Activated T-helper 1 cell treated with anti-CD3 and anti-CD28 coated beads, Interleukin-2, amount 50 U/mL, for 16 hours (primary cell): ENCODE measurements at places on chromosomes 11 and 22.

GRCh38 chr22:21697880-21698279 is 32.1 kb downstream of the PPIL2 start:
- no peak for DNase-seq

- no peak for DNase-seq
Measured at GRCh38 chr22:44004104-44004460, 20.0 kb upstream of the PARVB start.

DNA sequence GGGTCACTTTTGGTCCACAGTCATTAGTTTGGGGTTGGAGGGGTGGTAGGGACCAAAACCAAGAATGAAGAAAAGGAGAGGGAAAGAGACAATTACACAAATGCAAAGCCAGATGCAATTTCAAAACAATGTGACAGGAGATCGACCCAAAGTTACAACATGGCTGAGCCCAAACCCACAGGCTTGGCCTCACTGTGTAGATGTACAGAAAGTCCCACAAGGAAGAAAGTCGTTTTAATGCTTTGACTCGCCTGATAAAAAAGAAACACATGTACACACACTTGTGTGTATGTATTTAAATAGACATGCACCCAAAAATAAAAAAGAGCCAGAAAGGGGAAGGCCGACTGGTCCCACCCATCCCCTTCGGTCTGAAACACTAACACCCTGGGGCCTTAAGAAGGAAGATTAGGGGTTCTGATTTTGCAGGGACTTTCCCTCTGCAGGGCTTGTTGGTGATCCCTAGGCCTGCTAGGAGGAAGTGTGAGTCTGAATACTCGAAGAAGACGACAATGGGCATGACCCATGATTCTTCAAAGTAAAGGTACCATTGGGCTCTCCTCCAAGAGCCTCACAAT is 104.1 kb downstream of the ETS1 start:
- no peak for DNase-seq

GRCh38 chr11:8250434-8250833 is 13.2 kb downstream of the LMO1 start:
- no peak for DNase-seq

DNA sequence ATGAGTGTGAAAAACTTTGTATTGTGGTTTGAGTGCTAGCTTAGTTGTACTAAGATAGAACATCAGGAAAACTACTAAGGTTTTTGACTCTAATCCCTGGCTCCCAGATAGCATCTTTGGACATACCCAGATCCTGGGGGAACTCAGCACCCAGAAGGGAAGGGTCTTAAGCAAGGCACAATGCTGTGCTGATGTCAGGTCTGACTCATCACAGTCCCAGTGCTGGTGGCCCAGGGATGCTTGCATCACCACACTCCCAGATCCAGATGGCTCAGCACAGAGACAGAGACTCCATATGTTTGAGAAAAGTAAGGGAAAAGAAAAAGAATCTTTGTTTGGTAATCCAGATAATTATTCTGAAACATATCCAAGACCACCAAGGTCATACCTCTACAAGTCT is 18.3 kb upstream of the OR56A3 start:
- DNase-seq: no peak

DNA sequence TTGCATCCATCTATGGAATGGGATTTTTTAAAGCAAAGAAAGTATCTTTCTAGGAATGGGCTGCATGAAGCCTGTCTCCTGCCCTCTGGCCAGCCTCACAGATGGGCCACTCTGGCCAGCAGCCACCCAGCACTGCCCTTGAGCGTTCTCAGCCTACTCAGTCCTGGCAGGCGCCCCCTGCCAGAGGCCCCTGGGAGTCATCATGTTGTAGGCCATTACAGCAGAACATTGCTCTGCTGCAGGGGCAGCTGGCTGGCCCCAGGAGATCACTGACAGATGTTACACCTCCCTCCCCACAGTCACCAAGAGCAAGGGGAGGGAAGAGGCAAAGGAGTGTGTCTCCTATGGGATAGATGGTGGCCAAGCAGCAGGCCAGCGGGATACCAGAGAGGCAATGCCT is 363.7 kb downstream of the NXPE2 start:
- DNase-seq: no peak
